Astrocyte (in vitro differentiated cells and primary cell): ENCODE measurements at places on chromosomes 4 and X.

DNA sequence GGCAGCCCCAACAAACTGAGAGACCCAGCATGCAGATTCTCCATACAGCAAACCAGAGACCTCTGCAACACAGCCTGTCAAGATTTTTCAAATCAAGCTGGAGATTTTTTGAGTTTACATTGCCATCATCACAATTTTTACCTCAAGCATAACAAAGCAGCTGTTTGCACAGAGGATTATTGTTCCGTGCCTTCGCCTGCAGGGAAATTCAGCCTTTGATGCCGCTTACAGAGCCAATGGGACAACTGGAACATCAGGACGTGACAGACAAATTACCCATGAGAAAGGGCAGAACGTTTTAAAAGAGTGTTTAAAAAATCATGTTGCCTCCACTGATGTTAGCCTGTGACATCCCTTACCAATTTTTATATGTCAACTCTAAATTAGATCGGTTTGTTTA is 363.7 kb downstream of the FBXW7 start:
- peaks cover 7% of the 10 kb centered on the region for H3K27me3 ChIP-seq
- H3K36me3 ChIP-seq, result no peaks in the 10 kb centered on the region
- H3K4me3 ChIP-seq, result no peak overlapping the region
- no peaks in the 10 kb centered on the region for H3K4me1 ChIP-seq

DNA sequence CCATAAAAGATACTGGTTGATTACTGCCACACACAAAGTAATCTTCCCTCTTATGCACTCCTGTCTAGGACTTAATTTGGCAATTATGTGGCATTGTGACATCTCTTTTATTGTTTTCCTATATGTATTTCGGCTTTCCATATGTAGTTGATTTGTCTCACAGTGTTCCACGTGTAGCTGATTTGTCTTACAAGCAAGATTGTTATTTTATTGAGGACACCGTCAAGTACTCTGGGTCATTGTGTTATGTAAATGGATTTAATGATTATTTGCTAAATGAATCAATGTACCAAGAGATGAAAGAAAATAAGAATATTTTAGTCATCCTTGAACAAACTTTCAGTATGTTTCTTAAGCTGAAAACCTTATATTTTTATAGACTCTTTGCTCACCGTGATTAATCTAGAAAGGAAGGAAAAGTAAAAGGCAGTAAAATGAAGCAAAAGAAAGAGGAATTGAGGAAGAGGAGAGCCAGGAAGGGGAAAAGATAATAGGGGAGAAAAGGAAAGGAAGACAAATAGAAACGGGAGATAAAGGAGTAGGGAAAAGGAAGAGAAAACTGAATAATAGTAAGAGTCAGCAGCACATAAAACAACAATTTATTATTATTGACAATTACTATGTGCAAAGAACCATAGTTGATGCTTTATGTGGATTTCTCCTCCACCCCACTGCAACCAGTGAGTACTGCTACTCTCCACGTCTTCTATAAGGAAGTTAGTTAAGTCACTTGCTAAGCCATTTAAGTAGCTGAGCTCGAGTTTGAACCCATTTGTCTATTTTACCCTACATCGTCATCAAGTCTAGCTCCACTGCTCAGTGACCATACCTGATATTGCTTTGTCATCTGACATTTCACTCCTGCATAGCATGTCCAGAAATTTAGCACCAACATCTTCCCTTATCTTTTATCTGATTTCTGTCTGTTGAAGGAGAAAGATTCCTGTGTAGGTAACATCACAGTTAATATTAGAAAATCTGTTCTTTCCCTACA is 336.5 kb downstream of the BMPR1B start:
- H3K36me3 ChIP-seq, result no peaks in the 10 kb centered on the region
- no peak overlapping the region for H3K27ac ChIP-seq
- no peak overlapping the region for H3K4me3 ChIP-seq
- no peak for DNase-seq
- H3K4me1 ChIP-seq, result peaks cover 3% of the 10 kb centered on the region
- H3K27me3 ChIP-seq, result no peaks in the 10 kb centered on the region

- H3K4me3 ChIP-seq, result no peak overlapping the region
- no peaks in the 10 kb centered on the region for H3K27me3 ChIP-seq
- peak overlapping the region; percentile 45 for H3K27ac ChIP-seq
- peaks cover 20% of the 10 kb centered on the region for H3K4me1 ChIP-seq
- peaks cover 39% of the 10 kb centered on the region for H3K36me3 ChIP-seq
- no peak for DNase-seq
Observed at GRCh38 chr4:169098054-169098497, 88.0 kb upstream of the CBR4 start.

GRCh38 chr4:162131256-162131655 is 32.5 kb downstream of the FSTL5 start:
- no peaks in the 10 kb centered on the region for H3K36me3 ChIP-seq
- no peaks in the 10 kb centered on the region for H3K4me1 ChIP-seq
- H3K27ac ChIP-seq, result no peak overlapping the region
- H3K27me3 ChIP-seq, result no peaks in the 10 kb centered on the region
- no peak for DNase-seq
- H3K4me3 ChIP-seq, result no peak overlapping the region
